ENCODE measurements at places on chromosomes 12 and 14.
A peak's percentile ranks its signal among the peaks of the same experiment; 100 is the strongest.

DNA sequence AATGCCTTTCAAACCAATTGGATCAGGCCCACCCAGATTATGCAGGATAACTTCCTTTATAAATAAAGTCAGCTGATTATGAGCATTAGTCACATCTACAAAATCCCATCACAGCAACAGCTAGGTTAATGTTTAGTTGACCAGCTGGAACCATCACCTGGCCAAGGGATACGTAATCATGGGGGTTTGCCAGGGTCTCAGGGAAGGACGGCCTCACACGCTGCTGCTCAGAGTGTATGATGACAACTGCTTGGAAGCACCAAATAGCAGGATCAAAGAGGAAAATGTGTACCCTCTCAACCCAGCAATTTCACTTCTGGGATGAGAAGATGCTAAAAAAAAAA lies 162.6 kb downstream of the SLC15A4 start:
- no peak for DNase-seq

DNA sequence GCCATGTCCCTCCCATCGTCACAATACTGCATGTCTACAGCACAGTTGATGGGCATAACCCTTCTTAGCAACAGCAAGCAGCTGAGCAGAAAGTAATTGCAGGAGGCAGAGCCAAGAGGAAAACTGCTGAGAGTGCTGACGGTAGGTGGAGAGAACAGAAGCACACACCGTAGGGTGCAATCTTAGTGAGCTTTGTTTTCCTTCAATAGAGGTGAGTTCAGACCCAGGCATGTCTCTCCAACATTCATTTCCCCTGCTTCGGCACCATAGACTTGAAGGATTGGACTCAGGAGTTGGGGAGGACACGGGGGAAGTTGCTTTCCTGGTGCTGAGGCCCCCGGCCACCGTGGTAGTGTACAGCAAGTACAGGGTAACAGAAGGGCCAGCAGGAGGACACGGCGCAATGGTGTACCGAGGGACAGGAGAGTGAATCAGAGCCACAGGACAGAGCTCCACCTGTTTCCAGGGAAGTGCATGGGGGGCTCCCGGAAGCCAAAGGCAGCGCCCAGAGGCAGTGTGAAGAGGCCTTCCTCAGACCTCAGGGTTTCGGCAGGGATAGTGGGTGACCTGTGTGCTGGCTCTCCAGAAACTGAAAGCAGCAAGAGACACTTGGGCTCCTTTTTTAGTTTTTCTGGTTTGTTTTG lies 36.3 kb upstream of the SINHCAF start:
- no peak for DNase-seq

- DNase-seq: no peak
These were observed 154.9 kb upstream of the CCND2 start for GRCh38 chr12:4118601-4119156.

DNA sequence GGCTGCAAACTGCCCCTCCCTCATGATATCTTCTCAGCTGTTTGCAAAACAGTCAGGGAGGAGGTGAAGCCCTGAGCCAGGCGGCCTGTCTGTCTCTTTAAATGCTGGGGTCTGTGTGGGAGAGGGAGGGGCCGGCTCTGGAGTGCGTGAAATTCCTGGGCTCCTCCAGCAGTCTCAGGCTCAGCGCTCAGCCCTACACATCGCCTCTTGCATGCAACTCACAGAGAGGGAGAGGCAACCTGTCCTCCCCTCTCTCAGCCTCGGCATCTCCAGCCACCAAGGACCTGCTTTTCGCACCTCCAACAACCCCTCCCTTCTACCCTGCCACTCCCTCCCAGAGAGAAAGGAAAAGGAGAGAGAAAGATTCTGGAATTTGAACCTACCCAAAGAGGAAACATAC lies at the start of gene NRXN3:
TSS of gene NRXN3 (plus strand) at position 171 of the 400 bp plus-strand sequence. CDS start 72,721 bp downstream, outside the sequence.
- DNase-seq: no peak

GRCh38 chr12:52636189-52636588 lies 15.8 kb downstream of the KRT2 start:
- DNase-seq: no peak

GRCh38 chr12:120110550-120111501 lies 5.7 kb downstream of the RAB35 start:
- peak; percentile 98 for DNase-seq

- no peak for DNase-seq
These were observed 159.2 kb downstream of the TGFB3 start for GRCh38 chr14:75822522-75823141.

DNA sequence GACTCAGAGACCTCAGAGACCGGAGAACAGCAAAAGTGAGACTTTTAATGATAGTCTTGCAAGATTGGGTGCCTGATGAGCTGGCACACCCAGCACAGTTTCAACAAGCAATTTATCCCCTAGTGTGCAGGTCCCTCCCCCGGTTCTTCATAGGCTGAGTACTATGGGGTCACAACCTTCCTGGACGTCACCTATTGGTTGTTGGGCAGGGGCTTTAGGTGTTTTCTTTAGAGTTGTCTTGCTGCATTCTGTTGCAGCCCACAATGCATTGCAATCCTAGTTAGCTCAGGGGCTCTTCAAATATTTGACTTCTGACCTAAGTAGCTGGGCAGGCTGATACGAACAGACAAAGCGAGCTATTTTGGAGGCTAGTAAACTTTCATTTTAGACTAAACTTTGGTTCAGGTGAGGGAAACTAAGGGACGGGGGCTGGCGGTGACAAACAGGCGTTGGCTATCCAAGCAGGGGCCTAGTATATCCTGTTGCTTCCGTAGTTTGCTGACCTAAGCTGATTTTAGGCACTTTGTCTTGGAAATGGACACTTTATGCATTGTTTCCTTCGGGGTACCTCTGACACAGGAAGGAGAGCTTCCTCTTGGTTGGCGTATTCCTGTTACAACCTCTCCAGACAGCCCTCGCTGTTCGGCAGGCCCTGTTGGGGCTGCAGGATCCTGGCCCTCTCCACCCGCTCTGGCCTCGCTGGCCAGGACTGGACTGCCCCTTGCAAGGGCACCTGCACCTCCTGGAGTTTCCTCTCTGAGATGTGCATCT lies 14.1 kb downstream of the SIVA1 start:
- DNase-seq: no peak

- peak; percentile 6 for DNase-seq
These were observed 399 bp downstream of the NCAPD2 start for GRCh38 chr12:6494258-6494743.

- no peak for DNase-seq
These were observed 55.1 kb upstream of the CORO1C start for GRCh38 chr12:108786450-108786849.

GRCh38 chr14:68111853-68112270 lies 292.3 kb downstream of the RAD51B start:
- DNase-seq: no peak

GRCh38 chr12:122452701-122453285 lies 30.3 kb upstream of the CLIP1 start:
- no peak for DNase-seq

DNA sequence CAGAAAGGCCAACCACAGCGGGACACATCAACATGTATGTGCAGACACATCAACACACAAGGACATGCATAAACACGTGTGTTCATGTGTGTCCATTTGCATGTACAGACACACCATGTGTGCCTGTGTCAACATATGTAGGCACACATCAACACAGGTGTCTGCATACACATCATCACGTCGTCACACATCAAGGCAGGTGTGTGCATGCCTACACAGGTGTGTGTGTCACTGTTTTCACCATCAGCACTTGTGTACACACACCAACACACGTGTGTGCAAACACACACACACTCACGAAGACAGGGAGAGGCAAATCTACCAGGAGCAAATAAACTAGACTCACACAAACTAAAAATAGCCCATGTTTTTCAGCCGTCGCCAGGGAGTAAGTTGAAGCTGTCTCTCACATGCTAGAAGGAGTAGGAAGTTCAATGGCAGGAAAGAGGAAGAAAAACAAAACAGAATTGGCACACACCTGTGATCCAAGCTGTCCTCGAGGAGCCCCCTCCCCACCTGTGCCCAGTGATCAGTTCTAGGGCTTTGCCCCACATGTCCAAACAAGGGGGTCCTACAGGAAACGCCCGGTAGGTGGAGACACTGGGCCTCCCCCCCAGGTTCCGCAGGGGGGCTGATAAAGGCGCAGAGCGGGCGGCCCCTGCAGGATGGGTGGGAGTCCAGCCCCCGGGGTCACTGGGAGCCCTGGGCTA lies 7.4 kb downstream of the SCARB1 start:
- DNase-seq: peak; percentile 60

DNA sequence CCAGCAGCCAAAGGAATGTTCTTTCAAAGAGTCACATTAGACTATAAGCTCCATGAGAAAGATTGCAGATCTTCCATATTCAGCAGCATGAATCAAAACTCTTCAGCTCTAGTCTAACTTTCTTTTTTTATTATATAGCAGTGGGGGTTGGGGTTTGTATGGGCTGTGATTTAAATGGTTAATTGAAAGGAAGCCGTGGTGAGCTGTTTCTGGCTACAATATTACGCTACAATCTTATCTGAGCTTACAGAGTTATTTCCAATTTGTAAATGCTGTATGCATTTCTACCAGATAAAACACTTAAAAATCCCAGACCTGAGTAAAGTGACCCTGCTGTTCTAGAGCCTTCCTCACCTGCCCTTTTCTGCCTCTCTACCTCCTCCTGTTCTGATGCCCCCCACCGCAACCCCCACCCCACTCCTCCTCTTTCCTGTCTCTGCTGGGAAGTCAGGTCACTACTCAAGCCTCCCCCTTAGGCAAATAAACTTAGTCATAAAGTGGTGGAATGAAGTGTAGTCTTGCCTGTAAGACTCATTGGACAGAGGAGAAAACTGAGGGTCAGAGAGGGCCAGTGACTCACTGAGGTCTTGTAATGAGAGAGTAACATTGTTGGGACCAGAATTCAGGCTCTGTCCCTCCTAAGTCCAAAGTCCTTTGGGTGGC lies 1089.5 kb downstream of the BCL11B start:
- DNase-seq: no peak

- peak; percentile 52 for DNase-seq
These were observed 14.9 kb upstream of the TAC3 start for GRCh38 chr12:57031138-57031725.

DNA sequence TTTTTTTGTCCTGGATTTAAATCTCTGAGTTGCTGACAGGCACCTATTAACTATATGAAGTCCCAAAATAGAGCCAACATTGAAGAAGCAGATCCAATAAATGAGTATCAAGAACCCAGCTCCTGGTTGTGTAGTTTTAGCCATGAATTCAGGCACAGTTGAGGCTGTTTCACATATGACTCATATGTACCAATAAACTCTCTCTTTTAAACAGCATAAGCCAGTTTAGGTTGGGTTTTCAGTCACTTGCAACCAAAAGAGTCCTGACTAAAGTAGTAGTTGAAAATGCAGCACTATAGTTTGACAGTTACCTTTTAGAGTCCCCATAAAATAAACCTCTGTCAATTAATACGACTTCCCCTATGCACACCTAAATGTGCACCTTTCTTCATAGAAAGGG lies 389.9 kb downstream of the RPS29 start:
- no peak for DNase-seq

- DNase-seq: peak; percentile 32
These were observed 38.0 kb downstream of the IQSEC3 start for GRCh38 chr12:104551-105081.
